ENCODE measurements at places on chromosomes 4 and X.

GRCh38 chr4:32789026-32789608 is 2068.9 kb downstream of the PCDH7 start:
- DNase-seq, result no peak

- DNase-seq, result no peak
Observed at GRCh38 chr4:175456131-175456530, 355.9 kb downstream of the GPM6A start.

- DNase-seq, result peak; percentile 25
Observed at GRCh38 chr4:74118600-74119338, 19.8 kb upstream of the CXCL2 start.

- DNase-seq, result no peak
Observed at GRCh38 chr4:10096201-10096977, 20.2 kb downstream of the WDR1 start.

- DNase-seq, result no peak
Observed at GRCh38 chr4:105453550-105454205, 20.2 kb downstream of the PPA2 start.

DNA sequence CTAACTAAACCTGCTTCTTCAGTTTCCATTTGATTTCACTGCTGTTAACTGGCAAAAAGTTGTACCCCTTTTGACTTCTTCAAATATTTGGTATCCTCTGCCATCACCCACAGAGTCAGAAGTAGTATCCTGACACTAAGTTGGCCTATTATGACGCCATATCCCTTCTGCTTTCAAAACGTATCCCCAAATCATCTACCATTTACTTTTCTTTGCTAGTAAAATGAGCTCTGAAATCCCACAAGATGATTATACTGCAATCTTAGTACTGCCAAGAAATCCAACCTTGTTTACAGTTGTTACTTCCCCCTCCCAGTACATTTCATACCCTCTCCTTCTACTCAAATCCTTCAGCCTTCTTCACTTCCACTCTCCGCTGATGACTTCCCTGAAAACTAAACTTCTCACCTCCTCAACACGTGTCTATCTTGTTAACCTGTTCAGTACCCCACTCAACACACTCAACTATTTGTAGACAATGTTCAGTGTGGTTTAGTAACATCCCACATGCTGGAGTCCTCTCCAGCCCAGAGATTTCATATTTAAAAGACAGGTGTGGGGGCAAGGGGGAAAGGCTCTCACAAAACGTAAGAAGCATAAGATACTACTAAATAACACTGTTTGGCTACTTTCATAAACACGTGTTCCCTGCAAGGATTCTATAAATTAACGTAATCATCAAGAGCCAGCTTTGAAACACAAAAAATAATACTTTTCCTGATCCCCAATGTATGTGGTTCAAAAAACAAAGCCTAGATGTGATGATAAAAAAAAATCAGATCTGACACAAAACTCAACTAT is 1.3 kb downstream of the NAF1 start:
- no peak for DNase-seq

DNA sequence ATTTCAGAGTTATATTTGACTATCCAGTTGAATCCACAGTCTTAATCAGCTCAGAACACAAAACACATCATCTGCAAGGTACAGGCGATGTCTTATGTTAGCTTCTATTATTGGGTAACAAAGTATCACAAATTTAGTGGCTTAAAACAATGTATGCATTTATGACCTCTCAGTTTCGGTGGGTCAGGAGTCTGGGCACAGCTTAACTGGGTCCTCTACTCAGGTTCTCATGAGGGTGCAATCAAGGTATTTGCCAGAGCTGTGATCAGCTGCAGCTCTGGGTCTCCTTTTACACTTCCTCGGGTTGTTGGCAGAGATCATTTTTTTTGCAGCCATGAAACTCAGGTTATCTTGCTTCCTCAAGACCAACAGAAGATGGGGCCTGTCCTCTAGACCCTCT is 498.9 kb downstream of the IDS start:
- no peak for DNase-seq

GRCh38 chr4:159104694-159105414 is 2.0 kb downstream of the RAPGEF2 start:
- no peak for DNase-seq

DNA sequence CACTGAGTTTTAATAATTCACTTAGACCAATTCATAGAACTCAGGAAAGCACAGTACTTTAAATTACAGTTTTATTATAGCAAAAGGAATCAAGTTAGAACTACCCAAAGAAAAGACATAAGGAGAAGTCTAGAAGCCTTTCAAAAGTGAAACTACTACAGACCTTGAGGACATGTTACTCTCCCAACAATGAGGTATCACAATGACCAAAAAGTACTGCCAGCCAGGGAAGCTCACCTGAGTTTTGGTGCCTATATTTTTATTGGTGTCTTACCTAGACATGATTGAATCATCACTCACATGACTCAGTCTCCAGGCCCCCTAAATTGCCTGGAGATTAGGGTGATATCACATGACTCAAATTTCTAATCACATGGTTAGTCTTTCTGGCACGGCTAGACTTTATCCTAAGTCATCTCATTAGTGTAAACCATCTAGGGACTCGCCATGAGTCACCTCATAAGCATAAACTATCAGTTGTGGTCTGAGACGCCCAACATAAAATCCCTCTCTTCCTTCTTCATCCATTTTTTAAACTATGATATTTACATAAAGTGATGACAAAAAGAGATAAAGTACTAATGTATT is 372.3 kb downstream of the TMA16 start:
- no peak for DNase-seq

GRCh38 chr4:16480011-16480410 is 253.7 kb upstream of the TAPT1 start:
- no peak for DNase-seq

GRCh38 chrX:145178268-145178667 is 69.0 kb upstream of the SPANXN1 start:
- DNase-seq, result no peak

- no peak for DNase-seq
Observed at GRCh38 chr4:88382621-88383020, 4.0 kb downstream of the HERC6 start.

GRCh38 chr4:118740869-118741268 is 55.7 kb downstream of the METTL14 start:
- peak; percentile 7 for DNase-seq

DNA sequence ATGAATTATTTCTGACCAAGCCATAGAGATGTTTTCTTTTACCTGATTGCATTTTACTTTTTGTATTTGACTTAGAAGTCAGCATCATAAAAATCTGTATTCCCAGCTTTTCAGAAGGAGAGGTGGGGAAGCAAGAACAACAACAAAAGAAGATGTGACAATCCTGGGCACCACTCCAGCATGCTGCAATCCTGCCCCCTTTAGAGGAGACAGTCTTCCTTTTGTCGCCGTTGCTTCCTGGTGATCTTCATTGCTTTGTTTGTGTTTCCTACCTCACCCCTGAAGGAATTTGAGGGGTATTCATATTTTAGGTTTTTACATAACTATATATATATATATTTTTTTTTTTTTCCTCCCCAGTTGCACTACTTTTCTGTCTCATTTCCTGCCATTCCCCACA is 3.7 kb downstream of the QRFPR start:
- DNase-seq, result no peak

DNA sequence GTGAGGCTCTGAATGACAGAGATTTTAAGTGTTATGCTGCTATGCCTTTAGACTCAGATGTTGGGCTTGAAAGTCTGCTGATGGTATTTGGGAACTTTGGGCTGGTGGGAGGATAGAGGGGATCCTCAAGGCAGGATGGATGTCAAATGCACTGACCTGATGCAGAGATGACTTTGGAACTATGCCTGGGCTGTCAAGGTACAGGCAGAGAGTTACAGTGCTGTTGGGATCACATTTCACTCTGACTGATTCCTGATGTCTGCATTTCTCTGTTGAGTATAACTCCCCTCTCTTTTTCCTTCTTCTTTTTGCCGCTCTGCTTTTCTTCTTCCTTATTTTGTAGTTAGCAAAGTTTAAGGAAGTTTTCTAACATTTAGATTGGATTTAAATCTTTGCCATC is 271.8 kb upstream of the ARX start:
- no peak for DNase-seq

GRCh38 chrX:108072746-108073145 is 18.6 kb downstream of the PSMD10 start:
- no peak for DNase-seq

- no peak for DNase-seq
Observed at GRCh38 chrX:100673397-100673953, 29.5 kb downstream of the SRPX2 start.

- DNase-seq, result no peak
Observed at GRCh38 chr4:15291122-15291521, 136.7 kb upstream of the C1QTNF7 start.

- DNase-seq, result no peak
Observed at GRCh38 chrX:23276475-23276874, 58.2 kb upstream of the PTCHD1 start.

DNA sequence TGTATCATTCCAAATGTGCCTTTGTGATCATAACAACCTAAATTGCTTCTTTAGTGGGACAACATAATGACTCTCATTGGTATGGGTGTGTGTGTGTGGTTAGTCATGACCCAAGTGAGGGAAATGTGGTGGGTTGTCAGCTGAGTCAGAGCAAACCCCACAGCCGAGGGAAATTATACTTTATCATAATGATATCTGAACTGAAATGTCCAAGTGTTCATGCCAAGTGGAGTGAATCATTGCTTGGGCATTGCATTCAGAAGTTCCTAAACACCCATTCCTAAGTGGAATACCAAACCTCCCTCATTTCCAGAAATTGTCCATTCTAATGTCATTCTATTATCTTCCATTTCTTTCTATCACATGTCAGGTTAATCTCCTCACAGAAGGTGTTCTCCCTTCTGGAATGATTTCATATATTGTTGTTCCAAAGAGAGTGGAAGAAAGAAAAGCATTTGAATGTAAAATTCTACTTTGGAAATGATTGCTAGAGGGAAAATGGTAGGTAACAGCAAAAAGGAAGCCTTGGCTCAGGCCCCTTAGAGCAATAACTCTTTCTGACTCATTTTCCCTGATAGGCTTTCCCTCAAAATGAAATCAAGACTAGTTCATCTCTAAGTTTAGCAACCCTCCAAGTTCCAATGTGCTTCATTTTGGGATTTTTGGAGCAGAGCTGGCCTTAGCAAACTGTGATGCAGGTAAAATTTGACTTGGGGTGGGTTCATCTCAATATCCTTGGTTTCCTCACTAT is 230.7 kb upstream of the KCNIP4 start:
- no peak for DNase-seq

- DNase-seq, result no peak
Observed at GRCh38 chr4:186915816-186916215, 192.2 kb upstream of the FAT1 start.

GRCh38 chr4:157509341-157509740 is 288.8 kb downstream of the GRIA2 start:
- DNase-seq, result no peak

GRCh38 chrX:1355131-1356046 is 18.8 kb downstream of the IL3RA start:
- no peak for DNase-seq

GRCh38 chr4:12203945-12204344 is 775.3 kb upstream of the HS3ST1 start:
- no peak for DNase-seq

DNA sequence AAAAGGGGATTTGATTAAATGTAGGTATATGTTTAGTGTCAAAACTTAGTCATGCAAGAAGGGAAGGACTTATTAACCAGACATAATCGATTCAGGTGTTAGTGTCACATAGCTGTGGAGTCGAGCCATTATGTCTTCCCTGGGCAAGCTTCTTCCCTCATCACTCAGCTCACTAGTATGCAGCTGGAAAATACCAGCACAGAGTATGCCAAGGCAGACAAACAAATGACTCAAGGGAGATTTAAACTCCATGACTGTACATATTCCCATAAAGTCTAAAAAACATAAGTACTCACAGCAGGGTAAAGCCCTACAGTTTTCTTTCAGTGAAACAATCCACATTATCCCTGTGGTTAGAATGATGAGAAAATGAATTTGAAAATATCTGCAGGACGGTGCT is 304.5 kb downstream of the CBLL2 start:
- DNase-seq, result no peak

DNA sequence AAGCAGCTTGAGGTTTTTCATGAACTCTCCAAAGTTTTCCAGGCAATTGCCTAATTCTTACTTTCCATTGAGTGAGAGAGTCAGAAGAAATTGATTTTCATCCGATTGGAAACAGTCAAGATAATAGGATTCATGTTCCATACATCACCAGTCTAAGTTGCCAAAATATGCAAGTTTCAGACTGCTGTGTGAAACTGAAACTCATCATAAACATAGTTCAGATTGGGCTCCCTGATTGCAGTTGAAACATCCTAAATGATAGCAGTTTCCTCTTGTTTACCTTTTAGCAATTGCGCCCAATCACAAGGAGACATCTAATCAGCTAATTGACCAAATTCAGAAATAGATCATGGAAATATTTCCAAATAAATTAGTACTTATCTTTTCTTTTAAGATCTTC is 56.8 kb downstream of the SPANXN4 start:
- no peak for DNase-seq

GRCh38 chr4:173525118-173526011 is 4.7 kb downstream of the HAND2 start:
- no peak for DNase-seq

Data from NCI-H345 (cell line).